Cardiac atrium fibroblast (primary cell): ENCODE measurements at places on chromosomes 13 and 19. TPM values are rescaled to one million over a fixed set of nuclear protein-coding genes. Genes with fewer than 3 reads are reported as not detected.

The NUMBL gene
- 37.2 and 43.6 TPM in 2 replicates for total RNA-seq

The THSD8 gene
- not detected in 2 replicates for total RNA-seq

The USHBP1 gene
- 0.36 and 0.81 TPM in 2 replicates for total RNA-seq

The ZNF564 gene
- total RNA-seq, result 3.1 and 7.0 TPM in 2 replicates

The GPR12 gene
- not detected in 2 replicates for total RNA-seq
